ENCODE measurements at places on chromosomes 7 and 10. TPM values are rescaled to one million over a fixed set of nuclear protein-coding genes. Genes with fewer than 3 reads are reported as not detected.

The C7orf57 gene
- total RNA-seq, result not detected

The GRK5 gene
- 16.5 TPM for total RNA-seq

The PLXNA4 gene
- total RNA-seq, result 14.0 TPM

The OGDHL gene
- 3.4 TPM for total RNA-seq

The DENND2A gene
- 17.4 TPM for total RNA-seq

The RARRES2 gene
- 305 TPM for total RNA-seq

The CAMK1D gene
- 12.8 TPM for total RNA-seq

The OR6B1 gene
- total RNA-seq, result not detected

- DNase-seq, result no peak
These were observed 14.3 kb upstream of the RPA3 start for GRCh38 chr7:7732621-7733281.

GRCh38 chr10:19853831-19854230 is 37.6 kb downstream of the PLXDC2 start:
- no peak for DNase-seq

GRCh38 chr7:20894806-20895205 is 108.1 kb upstream of the SP8 start:
- DNase-seq, result no peak

GRCh38 chr7:116324582-116324981 is 114.2 kb downstream of the TES start:
- no peak for DNase-seq

- DNase-seq, result no peak
These were observed 9.7 kb downstream of the DPYSL4 start for GRCh38 chr10:132196178-132197113.

- no peak for DNase-seq
These were observed 3.7 kb upstream of the ABHD11 start for GRCh38 chr7:73742338-73742752.

DNA sequence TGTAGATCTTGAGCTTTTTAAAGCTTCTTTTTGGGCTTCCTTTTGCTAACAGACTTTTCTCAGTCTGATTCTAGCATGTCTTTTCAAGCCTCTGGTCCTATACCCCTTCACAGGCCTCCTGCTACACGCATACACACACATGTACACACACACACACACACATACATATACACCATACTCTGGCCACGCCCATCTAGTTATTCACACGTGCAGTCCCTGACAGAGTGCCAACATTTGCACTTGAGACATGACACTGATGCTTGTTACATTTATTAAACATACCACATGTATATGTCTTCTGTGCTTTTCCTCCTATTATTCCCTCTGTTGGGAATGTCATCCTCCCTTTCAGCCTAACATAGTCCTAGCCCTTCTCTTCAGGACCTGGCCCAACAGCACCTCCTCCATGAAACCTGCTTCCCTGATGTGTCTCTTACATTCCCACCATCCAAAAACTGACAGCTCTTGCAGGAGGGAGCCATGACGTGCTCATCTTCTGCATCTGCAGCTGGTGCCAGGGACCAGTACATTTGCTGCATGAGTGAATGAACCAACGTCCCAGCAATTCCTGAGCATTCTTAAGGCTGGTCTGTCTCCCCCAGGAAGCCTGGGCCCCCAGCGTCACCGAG is 222.1 kb downstream of the ARHGAP12 start:
- no peak for DNase-seq

Data from vagina (tissue), 2 donors.